ENCODE measurements at places on chromosomes 3 and 15. TPM values are rescaled to one million over a fixed set of nuclear protein-coding genes. Genes with fewer than 3 reads are reported as not detected.

DNA sequence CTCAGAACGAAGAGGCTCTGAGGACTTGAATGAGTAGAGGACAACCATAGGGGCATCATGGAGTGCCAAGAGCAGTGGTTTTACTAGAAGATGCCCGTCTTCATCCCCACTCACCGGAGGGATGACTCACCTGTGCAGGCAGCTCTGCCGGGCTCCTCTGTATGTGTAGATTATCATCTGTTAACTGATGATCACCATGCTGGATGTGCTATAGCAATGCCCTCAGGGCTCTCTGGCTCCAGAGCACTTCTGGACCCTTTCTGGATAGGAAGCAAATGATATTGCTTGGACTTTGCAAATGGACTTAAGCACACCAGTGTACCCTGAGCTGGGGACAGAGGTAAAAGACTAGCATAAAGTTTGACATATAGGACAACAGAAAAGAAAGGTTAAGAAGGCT lies 10.2 kb upstream of the TGFBR2 start:
- no peak for DNase-seq

DNA sequence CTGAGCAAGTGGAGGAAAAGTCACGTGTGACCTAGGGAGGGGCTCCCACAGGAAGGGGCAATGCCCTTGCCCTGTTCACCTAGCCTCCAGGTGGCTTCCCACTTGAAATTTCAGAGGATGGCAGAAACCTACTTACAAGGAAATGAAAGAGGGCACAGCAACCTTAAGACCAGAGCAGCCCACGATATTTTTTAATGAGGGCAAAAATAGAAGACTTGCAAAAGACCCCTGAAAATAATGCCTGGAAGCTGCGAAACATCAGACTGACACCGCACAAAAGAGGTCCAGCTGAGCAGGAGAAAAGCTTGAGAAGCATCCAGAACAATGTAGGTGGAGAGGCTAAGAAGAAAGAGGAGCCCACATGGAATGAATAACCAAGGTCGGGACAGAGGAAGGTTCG lies 66.1 kb downstream of the KLF15 start:
- DNase-seq = no peak

DNA sequence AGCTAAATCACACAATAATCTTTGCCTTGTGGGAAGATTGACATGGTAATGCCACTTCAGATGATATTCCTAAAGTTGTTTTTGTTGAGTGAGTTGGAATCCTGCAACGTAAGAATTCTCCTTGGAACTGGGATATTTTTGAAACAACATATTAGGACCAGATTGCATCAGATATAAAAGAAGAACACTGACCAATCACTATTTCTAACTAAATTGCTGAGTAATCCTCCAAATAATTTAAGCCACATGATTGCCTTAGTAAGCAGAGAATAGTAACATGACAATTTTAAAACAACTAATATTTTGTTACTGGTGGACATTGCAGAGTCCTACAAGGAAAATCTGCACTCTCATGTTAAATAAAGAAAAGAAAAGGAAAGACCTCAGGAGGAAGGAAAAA lies 353.9 kb upstream of the LMCD1 start:
- no peak for DNase-seq

- DNase-seq = no peak
These were observed 127.3 kb upstream of the ROPN1 start for GRCh38 chr3:124119056-124119716.

DNA sequence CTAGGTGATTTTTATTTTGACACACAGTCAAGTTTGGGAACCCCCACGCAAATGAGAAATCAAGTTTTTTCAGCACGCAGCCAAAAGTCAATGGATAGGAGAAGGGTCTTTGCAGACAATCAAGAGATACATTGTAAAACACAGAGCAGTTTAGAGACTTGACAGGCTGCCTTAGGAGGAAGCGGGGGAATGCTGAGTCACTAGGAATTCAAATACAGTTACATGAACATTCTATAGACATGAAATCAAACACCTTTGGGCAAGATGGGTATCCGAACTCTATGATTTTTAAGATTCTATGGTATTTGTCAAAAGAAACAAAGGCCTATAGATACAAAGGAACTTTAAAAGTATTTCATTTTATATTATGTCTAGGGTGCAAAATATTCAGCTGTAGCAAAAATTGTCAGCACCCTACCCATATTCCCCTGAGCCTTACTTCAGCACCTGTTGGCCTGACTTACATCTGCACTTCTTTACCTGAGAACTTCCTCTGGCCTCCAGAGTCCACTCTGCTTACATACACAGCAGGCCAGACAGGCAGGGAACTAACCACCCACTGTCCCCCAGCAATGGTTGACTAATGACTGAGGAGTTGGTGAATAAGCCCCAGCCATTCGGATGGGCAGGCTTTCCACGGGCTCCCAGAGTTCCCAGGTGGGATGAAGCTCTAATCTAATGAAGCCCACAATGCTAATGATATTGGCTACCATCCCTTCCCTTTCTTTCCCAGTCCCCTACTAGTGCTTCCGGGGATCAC lies 289.3 kb upstream of the RORA start:
- no peak for DNase-seq

DNA sequence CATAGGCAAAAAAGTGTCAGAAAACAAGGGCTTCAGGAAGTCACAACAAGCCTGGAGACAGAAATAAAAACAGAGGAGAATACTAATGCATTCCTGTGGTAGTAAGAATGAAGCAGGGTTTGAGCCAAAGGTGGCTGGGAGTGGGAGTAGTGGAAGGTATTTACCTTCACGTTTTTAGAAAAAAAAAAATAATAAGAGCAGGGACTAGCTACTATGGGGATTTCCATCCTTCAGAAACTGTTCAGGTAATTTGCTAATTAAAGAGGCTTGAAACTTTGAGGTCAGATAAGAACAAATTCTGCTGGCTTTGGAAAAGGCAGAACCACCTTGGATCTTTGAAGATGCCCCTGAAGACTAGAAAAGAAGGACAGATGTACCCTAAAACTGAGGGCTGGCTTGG lies 18.4 kb downstream of the ILDR1 start:
- DNase-seq = no peak

GRCh38 chr15:39874890-39875549 lies 45.0 kb downstream of the GPR176 start:
- peak; percentile 36 for DNase-seq

DNA sequence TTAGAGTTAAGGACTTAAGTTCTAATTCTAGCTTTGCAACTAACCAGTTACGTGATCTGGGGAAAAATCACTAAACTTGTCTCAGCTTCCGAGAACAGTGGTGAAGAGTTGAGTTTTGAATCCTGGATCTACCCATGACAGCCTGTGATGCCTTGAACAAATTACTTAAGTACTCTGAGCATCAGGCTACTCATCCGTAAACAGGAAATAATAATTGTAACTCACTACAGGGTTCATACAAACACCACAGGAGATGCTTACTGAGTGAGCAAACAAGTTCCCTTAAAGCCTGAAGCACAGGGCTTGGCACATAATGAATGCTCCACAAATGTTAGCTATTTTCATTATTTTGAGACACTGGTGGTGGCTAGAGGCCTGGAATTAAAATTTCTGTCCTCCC lies 158.8 kb downstream of the ERC2 start:
- no peak for DNase-seq

DNA sequence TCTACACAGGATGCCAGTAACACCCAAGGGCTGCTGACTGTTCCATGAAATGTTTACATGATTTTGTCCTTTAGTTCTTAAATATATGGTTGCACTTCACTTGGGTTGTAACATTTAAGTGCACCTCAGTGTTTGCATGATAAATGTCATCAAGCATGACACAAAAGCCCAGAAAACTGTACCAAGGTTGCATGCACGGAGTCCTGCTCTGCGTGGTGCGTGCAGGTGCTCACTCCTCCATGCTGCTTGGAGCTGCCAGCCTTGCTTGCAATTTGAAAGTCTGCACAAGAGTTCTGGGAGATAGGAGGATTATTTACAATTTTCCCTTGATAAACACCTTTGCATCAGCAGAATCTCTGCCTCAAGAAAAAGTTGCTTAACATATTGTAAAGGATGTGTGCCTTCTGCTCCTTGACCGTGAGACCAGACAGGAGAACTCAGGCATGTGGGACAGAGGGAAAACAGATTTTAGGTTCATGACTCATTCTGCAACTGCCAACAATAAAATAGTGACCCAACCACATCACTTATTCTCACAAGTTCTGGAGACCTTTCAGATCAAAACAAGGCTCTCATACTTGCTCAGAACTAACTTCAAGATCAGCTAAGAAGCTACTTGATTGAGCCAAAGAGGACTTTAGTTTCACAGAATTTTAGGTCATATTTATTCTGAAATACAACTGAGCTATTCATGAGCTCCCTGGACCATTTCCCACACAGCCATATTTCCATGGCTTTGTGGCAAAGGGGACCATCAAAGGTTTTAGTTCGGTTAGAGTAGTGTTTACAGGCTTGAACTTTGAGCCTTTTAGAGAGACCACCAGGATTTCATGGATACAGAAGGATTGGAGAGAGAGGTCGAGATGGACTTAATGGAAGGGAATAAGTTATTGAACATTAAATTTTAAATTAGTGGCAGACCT lies 128.4 kb upstream of the ZBED2 start:
- no peak for DNase-seq

DNA sequence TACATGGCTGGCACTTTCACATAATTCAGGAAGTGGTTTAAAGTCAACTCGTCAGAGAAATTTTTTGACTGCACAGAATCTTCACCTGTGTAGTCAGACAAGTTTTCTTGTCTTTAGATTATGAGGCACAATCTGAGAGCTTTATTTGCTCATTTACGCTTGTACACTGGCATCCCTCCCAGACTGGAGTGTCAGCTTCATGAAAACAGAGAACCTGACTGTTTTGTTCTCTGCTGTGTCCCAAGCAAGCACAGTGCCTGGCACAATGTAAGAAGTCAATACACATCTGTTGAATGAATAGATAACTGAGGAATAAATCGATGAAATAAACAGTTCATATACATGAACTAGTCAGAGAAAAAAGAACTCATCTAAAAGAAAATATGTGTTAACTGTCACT lies 846.1 kb upstream of the CFAP20DC start:
- no peak for DNase-seq

- no peak for DNase-seq
These were observed 321.6 kb upstream of the DNAJC19 start for GRCh38 chr3:181311186-181311585.

DNA sequence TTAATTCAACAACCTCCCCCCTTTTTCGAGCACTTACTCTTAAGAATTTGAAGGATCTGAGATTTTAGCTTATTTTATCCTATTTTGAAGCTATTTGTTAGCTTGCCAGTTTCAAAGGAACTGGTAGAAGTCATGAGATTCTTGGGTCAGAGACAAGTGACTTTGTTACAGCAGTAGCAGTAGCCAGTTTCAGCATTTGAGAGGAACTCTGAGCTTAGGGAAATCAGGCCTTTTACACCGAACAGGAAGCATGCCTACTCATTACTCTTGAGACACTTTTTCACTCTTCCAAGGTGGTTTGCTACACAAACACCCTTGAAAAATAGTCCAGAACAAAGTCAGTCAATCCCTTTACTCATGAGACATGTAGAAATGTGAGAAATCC lies 24.5 kb upstream of the TM4SF1 start:
- DNase-seq = no peak

GRCh38 chr15:76999996-77000395 lies 5.1 kb downstream of the PSTPIP1 start:
- no peak for DNase-seq

GRCh38 chr15:29774900-29775299 lies 47.4 kb downstream of the TJP1 start:
- peak; percentile 10 for DNase-seq

DNA sequence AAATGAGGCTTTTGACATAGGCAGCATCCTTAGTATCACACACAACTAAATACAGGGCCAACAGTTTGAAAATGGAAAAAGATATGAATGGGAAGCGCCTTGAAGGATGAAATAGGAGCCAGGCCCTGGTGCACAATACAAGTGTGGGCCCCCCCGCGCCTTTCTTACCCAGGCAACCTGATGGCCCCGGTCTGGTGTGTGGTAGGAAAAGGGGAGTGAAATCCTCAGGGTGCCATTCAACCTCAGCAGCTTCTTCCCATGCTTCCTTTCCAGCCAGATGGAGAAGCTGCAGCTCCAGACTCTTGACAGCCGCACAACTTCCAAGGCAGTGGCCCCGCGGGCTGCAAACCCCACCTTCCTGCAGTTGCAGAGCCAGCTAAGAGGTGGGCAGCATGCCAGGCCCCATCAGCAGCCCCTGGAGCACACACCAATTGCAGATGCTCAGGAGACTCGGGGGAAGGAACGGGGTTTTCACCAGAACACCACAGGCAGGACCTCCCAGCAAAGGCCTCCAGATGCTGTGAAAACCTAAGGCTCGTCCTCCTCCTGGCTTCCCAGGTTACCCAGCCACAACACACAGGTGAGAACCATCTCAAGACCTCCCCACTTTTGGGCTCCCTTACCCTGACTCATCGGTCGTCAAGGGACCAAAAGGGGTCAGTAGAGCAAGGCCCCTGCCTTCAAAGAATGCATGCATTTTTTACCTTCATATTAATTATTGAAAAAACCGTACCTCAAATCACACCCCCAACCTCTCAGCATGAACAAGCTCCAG lies 101.6 kb downstream of the CPN2 start:
- no peak for DNase-seq

The FGF12 gene
- total RNA-seq = 0.51 TPM

The SEMA5B gene
- 1.2 TPM for total RNA-seq

The CLSTN2 gene
- total RNA-seq = 0.03 TPM

The C3orf85 gene
- total RNA-seq = not detected

The NR2F2 gene
- total RNA-seq = 53.7 TPM
